ENCODE measurements at places on chromosomes 6 and 20.
A peak's percentile ranks its signal among the peaks of the same experiment; 100 is the strongest.

DNA sequence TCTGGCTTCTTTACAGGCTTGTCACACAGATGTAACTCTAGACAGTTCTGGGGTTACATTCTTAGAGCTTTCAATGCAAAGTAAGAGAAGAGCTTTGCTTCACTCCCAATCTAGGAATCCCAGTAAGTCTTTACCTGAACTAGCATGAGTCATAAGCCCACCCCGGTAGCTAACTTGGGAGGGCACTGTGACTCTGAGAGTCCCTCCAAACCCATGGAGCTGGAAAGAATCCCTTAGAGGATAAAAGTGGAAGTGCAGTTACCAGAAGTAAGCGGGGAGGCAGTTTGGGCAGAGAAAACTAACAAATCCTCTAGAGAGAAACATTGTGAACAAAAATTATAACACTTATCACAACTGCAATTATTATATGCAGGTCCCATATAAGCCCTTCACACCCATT is 84.0 kb upstream of the SMLR1 start:
- no peaks in the 10 kb centered on the region for H3K4me1 ChIP-seq
- H3K27ac ChIP-seq, result no peak overlapping the region
- no peaks in the 10 kb centered on the region for H3K27me3 ChIP-seq
- DNase-seq, result no peak
- H3K36me3 ChIP-seq, result no peaks in the 10 kb centered on the region

DNA sequence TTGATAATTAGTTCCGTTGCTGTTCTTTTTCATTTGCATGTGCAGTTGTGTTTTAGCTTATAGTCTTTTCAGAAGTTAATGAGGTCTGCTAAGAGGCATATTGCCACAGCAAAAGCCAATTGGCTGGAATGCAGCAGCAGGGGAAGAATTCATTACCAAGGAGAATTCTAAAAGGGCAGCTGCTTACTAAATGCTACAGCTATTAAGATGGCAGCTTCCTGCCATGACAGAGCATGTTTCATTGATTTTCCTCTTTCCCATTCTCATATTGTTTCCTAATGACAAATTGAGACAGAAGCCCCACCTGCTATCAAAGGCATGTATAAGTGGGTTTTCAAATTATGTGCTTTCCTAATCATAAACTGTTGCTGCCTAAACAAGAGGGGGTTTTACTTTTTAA is 66.6 kb downstream of the CLVS2 start:
- no peak overlapping the region for H3K4me3 ChIP-seq
- DNase-seq, result no peak
- no peaks in the 10 kb centered on the region for H3K4me1 ChIP-seq
- no peak overlapping the region for H3K27ac ChIP-seq
- no peaks in the 10 kb centered on the region for H3K27me3 ChIP-seq

DNA sequence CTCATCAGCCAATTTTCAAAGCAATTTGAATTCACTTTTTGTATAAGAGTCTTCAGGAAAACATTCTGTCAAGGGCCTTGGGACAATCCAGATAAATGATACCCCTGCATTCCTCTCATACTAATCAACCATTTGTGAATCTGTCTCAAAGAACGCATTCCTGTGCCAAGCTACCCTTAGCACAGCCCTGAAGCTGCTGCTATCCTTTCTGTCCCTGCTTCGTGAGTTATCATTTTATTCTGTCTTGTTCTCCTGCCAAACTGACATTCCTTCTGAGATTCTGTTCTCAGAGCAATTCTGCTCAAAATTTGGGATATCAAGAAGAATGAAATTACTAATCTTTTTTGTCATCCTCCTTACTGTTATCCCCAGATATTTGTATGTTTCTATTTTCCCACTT is 213.9 kb upstream of the STXBP5 start:
- H3K4me3 ChIP-seq, result no peak overlapping the region
- no peaks in the 10 kb centered on the region for H3K27me3 ChIP-seq
- no peak overlapping the region for H3K27ac ChIP-seq
- no peak for DNase-seq
- no peaks in the 10 kb centered on the region for H3K4me1 ChIP-seq
- no peaks in the 10 kb centered on the region for H3K36me3 ChIP-seq

DNA sequence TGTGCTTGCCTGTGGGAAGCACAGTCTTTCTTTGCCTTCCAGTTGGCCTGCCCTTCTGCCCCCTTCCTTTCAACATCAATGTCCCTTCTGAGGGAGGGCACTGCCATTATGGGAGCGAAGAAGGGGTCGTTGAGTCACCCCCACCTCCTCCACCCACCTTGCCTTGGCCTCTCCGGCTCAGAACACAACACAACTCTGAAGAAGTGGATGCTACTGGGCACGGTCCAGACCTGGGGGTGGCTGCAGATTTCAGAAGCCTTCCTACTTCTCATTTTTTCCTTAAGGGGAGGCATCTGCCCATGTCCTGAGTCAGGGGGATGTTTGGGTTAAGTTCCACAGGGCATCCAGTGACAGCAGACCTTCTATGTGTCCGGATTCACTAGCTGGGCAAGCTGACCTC is 72.1 kb downstream of the GFOD1 start:
- no peak for DNase-seq
- no peaks in the 10 kb centered on the region for H3K36me3 ChIP-seq
- no peak overlapping the region for H3K4me3 ChIP-seq
- H3K27ac ChIP-seq, result no peak overlapping the region
- peaks cover 34% of the 10 kb centered on the region for H3K4me1 ChIP-seq

DNA sequence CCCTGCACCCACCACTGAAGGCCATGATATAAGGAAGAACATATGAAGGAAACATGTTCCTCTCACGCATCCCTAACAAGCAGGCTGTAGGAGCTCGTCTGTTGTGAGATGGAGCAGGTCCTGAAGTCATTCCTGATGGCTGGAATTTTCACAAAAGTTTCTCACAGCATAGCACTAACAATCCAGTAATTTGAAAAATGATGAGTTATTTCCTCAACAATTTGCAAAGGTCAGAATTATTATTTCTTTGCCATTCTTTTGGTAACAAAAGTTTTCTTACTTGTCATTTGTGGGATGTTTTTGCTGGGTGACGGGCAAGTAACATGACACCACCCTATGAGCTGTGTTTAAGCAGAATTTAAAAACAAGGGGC is 27.6 kb upstream of the FRMD1 start:
- no peaks in the 10 kb centered on the region for H3K27me3 ChIP-seq
- no peak overlapping the region for H3K27ac ChIP-seq
- no peak overlapping the region for H3K4me3 ChIP-seq
- H3K4me1 ChIP-seq, result peaks cover 2% of the 10 kb centered on the region

GRCh38 chr20:63968928-63969760 is 586 bp downstream of the ZNF512B start:
- H3K36me3 ChIP-seq, result peaks cover 24% of the 10 kb centered on the region
- H3K4me1 ChIP-seq, result peaks cover 31% of the 10 kb centered on the region
- peak overlapping the region; percentile 90 for H3K4me3 ChIP-seq
- no peaks in the 10 kb centered on the region for H3K27me3 ChIP-seq

DNA sequence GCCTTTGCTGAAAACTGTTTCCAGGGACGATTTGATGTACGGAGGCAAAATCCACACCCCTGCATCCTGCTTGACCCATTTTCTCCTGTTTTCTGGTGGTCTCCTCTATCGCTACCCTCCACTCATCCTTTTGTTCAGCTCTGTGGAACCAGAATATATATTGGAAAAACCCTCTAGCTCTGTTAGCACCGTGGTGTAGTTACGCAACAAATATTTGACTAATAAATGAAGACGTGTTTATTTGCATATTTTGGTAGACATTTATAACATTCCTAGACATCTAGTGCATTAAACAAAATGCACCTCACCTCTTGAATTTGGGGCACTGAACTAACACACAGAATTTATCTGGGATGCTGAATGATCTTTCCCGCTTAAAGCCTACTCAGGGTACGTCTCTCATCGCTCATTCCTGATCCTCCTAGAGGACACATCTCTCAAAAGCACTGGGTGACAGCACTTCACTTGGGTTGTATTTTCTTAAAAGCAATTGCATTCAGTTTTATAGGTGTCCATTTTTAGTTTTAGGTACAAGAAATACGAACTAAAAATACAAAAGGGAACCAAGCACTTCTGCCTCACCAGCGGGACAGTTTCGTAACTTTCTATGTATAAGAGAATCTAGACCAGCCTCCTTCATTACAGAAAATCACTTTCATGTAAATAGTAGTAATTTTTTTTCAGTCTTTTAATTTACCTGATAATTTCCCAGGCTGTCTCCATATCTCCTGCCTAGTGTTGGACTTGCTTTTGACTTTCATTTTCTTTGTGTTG is 59.2 kb downstream of the SNRNP48 start:
- H3K27ac ChIP-seq, result no peak overlapping the region
- no peak overlapping the region for H3K4me3 ChIP-seq

DNA sequence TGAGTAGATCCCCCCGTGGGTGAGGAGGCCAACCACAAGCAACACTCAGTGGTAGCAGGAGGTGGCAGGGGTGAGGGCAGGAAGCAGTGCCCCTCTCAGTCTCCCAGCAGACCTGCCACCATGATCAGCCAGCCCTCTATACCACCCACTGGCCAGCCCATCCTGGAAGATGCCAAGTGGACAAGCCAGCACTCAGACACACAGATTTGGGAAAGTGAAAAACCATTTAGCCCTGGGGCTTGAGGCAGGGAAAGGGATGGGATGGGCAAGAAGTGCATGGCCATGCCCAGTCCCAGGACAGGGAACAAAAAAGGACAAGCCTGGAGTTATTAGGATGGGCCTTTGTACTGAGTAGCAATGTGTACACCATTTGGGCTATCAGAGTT is 76.9 kb downstream of the HFE start:
- H3K4me1 ChIP-seq, result peaks cover 12% of the 10 kb centered on the region
- no peak overlapping the region for H3K27ac ChIP-seq
- no peak overlapping the region for H3K4me3 ChIP-seq
- H3K36me3 ChIP-seq, result no peaks in the 10 kb centered on the region
- no peak for DNase-seq

GRCh38 chr6:14758421-14759081 is 487.3 kb upstream of the JARID2 start:
- H3K4me3 ChIP-seq, result no peak overlapping the region
- no peaks in the 10 kb centered on the region for H3K4me1 ChIP-seq
- no peaks in the 10 kb centered on the region for H3K36me3 ChIP-seq
- no peaks in the 10 kb centered on the region for H3K27me3 ChIP-seq
- DNase-seq, result no peak

DNA sequence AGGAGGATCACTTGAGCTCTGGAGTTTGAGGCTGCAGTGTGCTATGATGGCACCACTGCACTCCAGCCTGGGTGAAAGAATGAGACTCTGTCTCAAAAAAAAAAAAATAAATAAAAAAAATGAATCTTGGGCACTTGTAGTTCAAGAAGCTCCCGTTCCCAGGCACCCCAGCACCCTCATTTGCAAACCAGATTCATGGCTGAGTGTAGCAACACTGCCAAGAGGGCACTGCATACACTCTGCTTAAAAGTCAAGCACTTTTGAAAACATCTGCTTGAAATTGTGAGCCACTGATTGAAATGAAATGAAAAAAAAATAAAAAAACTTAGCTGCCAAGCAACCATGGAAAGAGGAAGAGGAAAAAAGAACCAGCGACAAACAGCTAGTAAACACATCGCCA is 124.7 kb upstream of the SASH1 start:
- no peaks in the 10 kb centered on the region for H3K27me3 ChIP-seq
- no peaks in the 10 kb centered on the region for H3K36me3 ChIP-seq
- H3K4me3 ChIP-seq, result no peak overlapping the region
- no peak overlapping the region for H3K27ac ChIP-seq
- peak; percentile 29 for DNase-seq

DNA sequence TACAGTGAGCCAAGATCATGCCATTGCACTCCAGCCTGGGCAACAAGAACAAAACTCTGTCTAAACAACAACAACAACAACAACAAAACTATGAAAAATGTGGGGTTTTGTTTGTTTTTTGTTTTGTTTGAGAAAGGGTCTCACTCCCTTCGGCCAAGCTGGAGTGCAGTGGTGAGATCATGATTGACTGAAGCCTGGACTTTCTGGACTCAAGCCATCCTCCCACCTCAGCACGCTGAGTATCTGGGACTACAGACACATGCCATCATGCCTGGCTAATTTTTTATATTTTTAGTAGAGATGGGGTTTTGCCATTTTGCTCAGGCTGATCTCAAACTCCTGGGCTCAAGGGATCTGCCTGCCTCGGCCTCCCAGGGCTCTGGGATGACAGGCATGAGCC is 2.8 kb upstream of the MYLIP start:
- no peaks in the 10 kb centered on the region for H3K36me3 ChIP-seq
- H3K4me3 ChIP-seq, result no peak overlapping the region
- H3K4me1 ChIP-seq, result peaks cover 5% of the 10 kb centered on the region
- H3K27ac ChIP-seq, result no peak overlapping the region
- no peaks in the 10 kb centered on the region for H3K27me3 ChIP-seq
- no peak for DNase-seq

- no peak overlapping the region for H3K27ac ChIP-seq
- no peak overlapping the region for H3K4me3 ChIP-seq
- no peaks in the 10 kb centered on the region for H3K36me3 ChIP-seq
- H3K4me1 ChIP-seq, result no peaks in the 10 kb centered on the region
These were observed 177.1 kb upstream of the MAP3K7 start for GRCh38 chr6:90764001-90764400.

- no peaks in the 10 kb centered on the region for H3K27me3 ChIP-seq
- H3K36me3 ChIP-seq, result no peaks in the 10 kb centered on the region
- DNase-seq, result no peak
- H3K27ac ChIP-seq, result peak overlapping the region; percentile 24
- H3K4me3 ChIP-seq, result no peak overlapping the region
These were observed 4.8 kb downstream of the TRPC4AP start for GRCh38 chr20:35087791-35088190.

DNA sequence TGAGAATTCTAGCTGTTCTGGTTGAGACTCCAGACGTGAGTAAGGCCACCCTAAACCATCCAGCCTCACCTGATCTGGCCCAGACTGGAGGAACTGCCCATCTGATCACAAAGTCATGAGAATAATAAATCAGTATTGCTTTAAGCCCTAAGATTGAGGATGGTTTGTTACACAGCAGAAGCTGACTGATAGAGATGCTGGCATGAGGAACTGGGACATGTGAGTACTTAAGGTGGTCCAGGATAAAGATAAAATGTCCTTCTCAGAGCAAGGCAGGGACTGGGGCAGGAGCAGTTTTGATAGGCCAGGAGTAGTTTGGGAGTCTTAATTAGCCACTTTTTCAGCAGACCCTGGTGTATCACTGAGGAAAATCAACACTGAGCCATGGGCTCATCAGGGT is 6.8 kb downstream of the GTSF1L start:
- DNase-seq, result no peak
- H3K4me3 ChIP-seq, result no peak overlapping the region
- no peaks in the 10 kb centered on the region for H3K4me1 ChIP-seq
- no peaks in the 10 kb centered on the region for H3K27me3 ChIP-seq

- H3K4me1 ChIP-seq, result no peaks in the 10 kb centered on the region
- H3K27ac ChIP-seq, result no peak overlapping the region
- H3K4me3 ChIP-seq, result no peak overlapping the region
- no peaks in the 10 kb centered on the region for H3K27me3 ChIP-seq
- H3K36me3 ChIP-seq, result no peaks in the 10 kb centered on the region
These were observed 4.4 kb upstream of the HLA-DMB start for GRCh38 chr6:32945108-32945760.

DNA sequence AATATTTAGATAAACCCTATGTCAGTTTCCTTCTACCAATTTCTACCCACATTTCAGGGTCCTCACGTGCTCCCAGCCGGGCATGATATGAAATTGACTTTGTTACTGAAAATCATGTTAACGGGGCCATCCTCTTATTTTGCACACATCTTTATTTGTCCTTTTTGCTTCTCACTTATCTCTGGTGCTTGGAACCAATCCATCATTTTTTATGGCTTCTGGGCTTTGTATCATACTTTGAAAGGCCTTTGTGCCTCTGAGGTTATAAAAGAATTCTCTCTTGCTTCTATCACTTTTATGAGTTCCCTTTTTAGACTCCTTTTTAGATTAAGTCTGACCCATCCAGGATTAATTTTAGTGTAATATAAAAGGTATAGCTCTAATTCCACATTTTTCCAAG is 117.1 kb upstream of the PRND start:
- DNase-seq, result no peak
- no peak overlapping the region for H3K4me3 ChIP-seq
- H3K27me3 ChIP-seq, result no peaks in the 10 kb centered on the region
- no peaks in the 10 kb centered on the region for H3K36me3 ChIP-seq
